ENCODE measurements at places on chromosomes 11 and 22.

DNA sequence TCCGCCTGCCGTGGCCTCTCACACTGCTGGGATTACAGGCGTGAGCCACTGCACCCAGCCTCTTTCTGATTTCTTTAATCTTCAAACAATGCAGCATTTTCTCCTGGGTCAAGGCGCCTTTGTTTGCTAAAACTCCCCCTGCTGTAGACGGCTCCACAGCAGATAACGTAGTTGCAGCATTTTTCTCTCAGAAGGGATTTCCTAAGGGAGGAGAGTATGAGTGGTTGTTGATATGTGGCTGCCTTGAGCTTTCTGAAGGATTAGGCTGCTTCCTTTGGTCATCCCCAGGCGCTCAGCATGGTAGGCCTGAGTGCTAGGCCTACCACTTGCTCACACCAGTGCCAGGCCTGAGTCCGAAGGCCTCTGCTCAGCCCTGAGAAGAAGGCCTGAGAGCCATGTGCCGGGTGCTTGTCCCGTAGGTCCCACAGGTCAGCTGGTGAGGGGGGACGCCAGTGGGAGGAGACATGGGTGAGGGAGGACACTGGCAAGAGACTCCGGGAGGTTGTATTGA, 18.1 kb downstream of the SMARCB1 start:
- DNase-seq: no peak

GRCh38 chr11:85685820-85686459, at the start of gene CCDC89:
Gene CCDC89 (minus strand): TSS chr11:85686195. CDS start chr11:85686130, 65 bp downstream.
- DNase-seq: peak; percentile 94

DNA sequence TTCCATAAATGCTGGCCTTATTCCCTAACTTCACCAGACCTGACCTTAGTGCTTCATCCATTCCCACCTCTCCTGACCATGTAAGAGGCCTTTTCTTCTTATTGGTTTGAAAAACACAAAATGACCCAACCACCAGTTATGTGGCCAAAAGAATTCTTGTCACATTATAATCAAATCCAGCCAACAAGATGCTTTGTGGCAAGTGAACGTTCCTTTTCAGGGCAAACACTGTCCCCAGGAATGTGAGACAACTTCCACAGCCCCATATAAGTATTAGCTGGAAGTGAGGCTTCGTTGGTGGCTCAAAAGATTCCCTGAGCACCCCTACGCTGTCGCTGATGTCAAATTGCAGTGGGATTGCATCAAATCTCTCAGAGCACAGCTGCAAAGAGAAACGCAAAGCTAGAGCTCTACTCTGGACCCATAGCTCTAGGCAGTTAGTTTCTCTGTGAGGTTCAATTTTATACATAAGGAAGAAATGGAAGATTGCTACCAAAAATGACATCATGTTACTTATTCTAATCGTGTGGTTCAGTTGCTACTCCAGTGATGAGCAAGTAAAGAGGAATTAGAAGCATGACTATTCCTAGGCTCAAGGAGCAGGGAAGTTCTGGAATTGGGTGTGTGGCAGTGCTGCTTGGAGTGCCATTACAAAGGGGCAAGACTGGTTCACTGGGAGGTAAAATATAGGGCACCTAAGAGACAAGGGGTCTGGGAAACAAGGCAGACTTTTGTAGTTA, 26.1 kb downstream of the GLYATL1 start:
- DNase-seq: no peak

DNA sequence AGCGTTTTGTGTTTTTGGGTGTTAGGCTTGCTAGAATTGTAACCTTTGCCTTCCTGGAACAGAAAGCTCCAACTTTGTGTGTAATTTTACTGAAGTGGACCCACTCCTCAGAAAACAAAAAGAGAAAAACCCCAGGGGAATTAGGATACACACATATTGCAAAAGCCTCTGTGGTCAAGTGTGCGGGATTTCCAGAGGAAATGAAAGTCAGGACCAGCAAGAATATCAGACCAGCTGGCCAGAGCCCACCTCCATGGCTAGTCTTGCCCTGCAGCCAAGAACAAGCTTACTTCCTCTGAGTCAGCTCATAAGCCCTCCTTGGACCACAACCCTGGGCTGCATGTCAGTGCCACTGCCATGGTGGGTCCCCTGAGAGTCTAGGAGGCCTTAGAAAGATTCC, 37.0 kb upstream of the FTH1 start:
- peak; percentile 75 for DNase-seq

DNA sequence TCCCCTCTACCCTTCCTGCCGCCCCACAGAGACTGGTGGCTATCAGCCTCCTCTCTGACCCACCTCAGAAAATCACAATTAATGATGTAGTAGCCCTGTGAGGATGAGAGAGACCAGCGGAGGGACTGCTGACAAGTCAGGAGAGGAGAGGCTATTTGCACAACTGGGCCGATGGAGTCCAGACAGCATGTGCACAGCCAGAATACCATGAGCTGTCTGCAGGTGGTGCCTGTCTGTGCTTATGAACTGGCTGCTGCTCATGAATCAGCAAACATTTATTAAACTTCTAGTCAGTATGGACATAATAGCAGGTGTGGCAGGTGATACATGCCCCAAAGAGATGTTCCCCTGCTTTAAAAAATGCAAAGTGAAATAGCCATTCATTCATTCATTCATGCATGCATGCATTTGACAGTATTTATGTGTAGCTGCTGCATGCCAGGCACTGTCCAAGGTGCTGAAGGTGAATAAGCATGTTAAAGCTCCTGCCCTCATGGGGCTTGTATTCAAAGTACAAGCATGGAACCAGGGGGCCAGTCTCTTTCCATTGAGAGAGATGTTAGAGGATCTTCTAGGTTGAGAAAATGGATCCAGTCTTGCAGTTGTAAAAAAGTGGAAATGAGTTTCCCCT, 141.3 kb downstream of the GRIK4 start:
- no peak for DNase-seq

GRCh38 chr11:57482782-57483561, 22.6 kb downstream of the RTN4RL2 start:
- DNase-seq: no peak

DNA sequence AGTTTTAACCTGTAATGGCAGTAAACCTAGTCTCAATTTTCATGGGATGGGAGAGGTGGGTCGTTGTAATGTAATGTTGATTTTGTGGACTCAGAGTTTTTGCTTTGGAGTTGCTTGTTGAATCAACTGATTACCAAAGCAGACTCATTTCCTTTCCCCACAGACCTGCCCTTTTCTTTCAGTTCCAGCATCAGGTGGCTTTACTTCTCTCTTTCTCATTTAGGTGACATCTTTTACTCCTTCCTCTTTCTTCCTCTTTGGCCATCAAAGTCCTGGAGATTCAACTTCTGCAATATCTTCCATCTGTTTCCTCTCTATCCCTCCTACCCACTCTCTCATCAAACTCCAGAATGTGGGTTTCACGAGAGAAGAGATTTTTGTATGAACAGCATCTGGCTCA, 313.9 kb downstream of the TMEM135 start:
- DNase-seq: no peak

DNA sequence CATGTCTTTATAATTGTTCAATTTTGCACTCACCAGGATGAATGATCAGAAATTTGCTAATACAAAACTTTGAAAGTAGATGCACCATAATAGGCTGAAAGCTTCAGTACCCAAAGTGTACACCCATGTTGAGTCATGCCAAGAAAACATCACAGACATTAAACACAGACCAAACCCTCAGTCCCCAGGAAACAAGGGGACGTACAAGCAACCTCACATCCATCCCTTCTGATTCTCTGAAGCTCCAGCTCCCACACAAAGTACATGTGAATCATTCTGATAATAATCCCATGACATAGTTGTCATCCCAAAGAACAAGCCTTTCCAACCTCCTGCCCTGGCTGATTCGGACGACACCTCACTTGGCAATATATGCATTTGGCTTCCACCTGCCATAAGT, 183.8 kb downstream of the SNX19 start:
- no peak for DNase-seq

DNA sequence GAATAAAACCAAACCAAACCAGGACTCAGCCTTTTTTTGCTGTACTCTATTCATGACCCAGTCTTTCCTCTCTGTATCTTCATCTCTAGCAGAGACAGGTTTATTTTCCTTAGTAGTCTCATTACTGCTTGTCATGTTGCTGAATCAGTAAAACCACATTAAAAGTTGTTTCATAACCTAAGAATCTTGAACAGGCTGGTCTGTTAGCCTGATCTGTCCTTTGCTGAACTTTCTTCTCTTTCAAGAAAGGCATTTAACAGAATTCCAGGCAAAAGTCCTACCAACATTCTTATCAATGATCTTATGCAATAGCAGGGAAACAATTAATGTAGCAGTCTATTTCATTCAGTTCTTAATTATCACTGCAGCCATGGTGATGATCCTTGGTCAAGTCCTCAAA, 197.7 kb downstream of the CASP12 start:
- DNase-seq: peak; percentile 89

GRCh38 chr11:129167315-129167714, 24.8 kb downstream of the ARHGAP32 start:
- DNase-seq: no peak
